ENCODE measurements at places on chromosomes 12 and 14.

- DNase-seq: no peak
These were observed 88.5 kb downstream of the E2F7 start for GRCh38 chr12:76976777-76977382.

GRCh38 chr12:76106631-76107030 is 22.1 kb upstream of the NAP1L1 start:
- no peak for DNase-seq

GRCh38 chr12:108307006-108307405 is 32.1 kb downstream of the CMKLR1 start:
- peak; percentile 30 for DNase-seq

GRCh38 chr12:22684140-22685118 is 59.5 kb downstream of the ETNK1 start:
- DNase-seq: no peak

DNA sequence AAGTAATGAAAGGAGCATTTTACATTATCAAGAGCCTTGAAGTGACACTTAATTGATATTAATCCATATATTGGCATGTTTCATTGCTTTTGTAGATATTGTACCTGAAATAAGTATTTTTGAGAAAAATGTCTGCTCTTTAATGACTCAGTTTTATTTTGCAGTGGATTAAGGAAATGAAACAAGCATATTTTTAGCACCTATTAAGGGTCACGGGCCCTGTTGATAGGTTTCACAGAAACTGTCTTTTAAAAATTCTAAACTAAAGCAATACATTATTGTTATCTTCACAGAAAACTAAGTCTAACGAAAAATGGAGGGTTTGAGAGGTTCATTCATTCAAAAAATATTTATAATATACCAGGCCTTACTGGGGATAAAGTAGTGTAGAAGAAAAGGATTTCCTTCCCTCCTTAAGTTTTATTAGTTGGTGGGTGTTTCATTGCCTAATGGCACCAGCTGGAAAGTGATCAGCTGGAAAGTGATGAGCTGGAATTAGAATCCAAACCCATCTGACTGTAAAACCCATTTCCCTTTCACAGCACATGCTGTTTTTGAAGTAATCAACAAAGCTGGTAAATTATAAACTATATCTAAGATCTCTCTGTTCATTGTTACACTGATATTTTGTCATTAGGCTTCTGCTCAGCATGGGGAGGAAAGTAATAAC is 54.2 kb downstream of the PTPRQ start:
- no peak for DNase-seq

DNA sequence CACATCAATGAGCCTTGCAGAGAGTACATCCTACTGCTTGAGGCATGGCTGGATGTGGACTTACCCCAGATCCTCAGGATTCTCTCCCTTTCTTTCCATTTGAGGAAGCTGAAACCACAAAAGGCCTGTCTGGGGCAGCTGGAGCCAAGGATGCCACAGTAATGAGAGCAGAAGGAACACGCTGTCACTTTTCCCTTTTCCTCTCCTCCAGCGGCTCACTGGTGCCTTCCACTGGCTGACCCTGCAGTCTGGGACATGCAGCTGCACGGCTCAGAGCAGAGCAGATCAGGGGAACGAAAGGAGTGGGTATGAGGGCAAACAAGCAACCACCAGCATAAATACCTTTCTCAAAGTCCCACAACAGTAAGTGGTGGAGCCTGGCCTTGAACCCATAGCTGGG is 78.2 kb downstream of the GAS2L3 start:
- DNase-seq: no peak

DNA sequence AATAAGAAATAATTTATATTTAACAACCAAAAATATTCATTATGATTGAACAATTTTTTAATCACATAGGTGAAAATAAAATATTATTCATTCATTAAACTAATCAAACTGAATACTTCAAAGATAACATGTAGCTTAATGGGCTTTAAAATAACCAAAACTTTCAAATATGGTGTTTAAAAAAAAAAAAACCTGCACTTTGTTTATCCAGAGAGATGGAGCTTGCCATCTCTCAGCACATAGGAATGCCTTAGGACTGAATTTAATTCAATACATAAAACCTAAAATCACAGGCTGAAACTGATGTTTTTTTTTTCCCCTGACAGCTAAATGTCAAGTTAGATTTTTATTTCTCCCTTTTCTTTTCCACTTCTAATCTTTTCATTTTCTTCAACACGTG is 14.4 kb upstream of the CCER1 start:
- DNase-seq: no peak

All from hepatic stellate cell (primary cell).